ENCODE measurements at places on chromosomes 6 and 20.

- no peak for DNase-seq
Measured at GRCh38 chr6:77019081-77019480, 444.2 kb downstream of the HTR1B start.

GRCh38 chr20:52722926-52723688 is 249.1 kb upstream of the TSHZ2 start:
- DNase-seq = no peak

GRCh38 chr6:21816231-21816630 is 222.7 kb downstream of the SOX4 start:
- no peak for DNase-seq

- DNase-seq = no peak
Measured at GRCh38 chr20:55252521-55252920, 752.8 kb downstream of the CBLN4 start.

- DNase-seq = peak; percentile 56
Measured at GRCh38 chr6:118660218-118660569, 8.8 kb upstream of the CEP85L start.

- DNase-seq = no peak
Measured at GRCh38 chr6:143742070-143742954, 64.5 kb downstream of the PHACTR2 start.

DNA sequence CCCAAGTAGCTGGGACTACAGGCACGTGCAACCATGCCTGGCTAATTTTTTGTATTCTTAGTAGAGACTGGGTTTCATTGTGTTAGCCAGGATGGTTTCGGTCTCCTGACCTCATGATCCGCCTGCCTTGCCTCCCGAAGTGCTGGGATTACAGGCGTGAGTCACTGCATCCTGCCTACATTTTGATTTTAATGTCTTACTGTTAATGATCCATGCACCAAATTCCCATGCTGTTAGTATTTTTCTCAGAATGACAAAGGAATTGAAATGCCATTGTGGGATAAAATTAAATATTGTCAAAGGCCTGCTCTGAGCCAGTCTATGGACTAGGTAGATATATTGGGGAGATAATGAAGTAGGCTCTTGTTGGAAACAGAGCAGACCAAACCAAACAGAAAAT is 28.2 kb downstream of the CBFA2T2 start:
- no peak for DNase-seq

- DNase-seq = no peak
Measured at GRCh38 chr6:139308936-139309603, 17.3 kb upstream of the TXLNB start.

GRCh38 chr20:55159230-55159629 is 683.8 kb downstream of the DOK5 start:
- DNase-seq = no peak

- no peak for DNase-seq
Measured at GRCh38 chr6:144341831-144342527, 56.8 kb downstream of the UTRN start.

GRCh38 chr6:169561665-169562064 is 140.2 kb downstream of the WDR27 start:
- DNase-seq = no peak

DNA sequence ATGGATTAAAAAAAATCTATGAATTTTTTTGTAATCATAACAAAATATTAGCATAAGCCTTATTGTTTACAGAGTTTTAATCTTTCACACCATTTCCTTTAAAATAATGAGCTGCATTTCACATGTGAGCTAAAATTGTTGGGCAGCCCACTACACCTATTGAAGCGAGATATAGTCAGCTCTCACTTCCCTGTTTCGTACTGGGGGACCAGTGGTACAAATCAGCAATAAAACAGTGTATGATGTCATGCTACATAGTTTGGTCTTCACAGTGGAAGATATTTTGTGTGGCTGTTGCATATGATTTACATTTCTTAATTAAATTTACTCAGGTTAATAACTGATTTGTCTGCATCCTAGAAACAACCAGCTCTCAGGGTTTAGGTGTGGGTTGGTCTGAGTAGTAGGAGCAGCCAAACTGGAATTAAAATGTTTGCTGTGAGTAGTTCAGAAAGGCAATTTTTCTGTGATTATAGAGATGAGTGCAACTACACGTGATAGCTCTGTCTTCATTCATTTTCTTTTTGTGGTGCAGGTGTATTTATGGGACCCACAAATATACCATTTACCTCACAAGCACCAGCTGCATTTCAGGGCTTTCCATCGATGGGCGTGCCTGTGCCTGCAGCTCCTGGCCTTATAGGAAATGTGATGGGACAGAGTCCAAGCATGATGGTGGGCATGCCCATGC is 99.3 kb downstream of the B3GAT2 start:
- no peak for DNase-seq

DNA sequence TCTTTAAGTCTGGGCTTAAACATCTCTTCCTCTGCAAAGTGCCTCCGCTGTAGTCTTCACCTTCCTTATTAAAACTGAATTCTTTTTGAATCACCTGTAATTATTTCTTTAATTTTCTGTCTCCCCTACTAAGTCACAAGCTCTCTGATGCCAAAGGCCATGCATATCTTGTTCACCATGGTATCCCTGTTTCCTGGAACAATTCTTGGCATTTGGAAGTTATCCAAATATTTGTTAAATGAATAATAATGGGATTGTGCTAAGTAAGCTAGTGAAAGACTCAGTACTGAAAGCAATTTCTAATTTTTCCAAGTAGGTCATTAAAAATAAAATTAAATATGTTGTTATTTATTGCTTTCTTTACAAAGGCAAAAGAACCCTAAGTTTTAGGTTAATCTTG is 12.2 kb downstream of the SNAP91 start:
- no peak for DNase-seq
